ENCODE measurements at places on chromosomes 7 and 10.

GRCh38 chr10:77603534-77603927, 34.1 kb downstream of the KCNMA1 start:
- peak; percentile 12 for DNase-seq

- peak; percentile 11 for DNase-seq
Observed at GRCh38 chr10:59281861-59282260, 80.5 kb downstream of the FAM13C start.

DNA sequence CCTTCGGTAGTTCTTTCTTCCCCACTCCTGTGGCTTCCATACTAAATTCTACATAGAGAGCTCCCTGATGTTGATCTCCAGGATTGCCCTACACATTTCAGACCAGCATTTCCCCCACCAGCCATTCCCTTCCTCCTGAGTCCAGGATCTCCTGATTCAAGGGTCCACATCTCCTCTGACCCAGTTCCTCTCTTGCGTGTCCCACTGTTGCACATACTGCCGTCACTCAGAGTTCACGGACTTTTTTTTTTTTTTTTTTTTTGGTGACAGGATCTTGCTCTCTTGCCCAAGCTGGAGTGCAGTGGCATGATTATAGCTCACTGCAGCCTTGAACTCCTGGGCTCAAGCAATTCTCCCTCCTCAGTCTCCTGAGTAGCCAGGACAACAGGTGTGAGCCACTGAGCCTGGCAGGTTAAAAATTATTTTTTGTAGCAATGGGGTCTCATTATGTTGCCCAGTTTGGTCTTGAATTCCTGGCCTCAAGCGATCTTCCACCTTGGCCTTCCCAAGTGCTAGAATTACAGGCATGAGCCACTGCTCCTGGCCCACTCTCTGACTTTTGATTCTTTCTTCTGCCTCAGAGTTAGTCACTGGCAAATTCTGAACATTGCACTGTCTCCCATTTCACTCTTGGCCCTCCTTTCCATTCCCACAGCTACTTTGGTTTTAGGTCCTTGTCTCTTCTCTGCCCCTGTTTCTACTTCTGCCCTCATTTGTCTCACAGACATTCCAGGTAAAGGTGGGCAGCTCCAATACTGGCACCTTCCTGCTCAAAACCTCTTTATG, 29.6 kb upstream of the ZRANB1 start:
- no peak for DNase-seq

DNA sequence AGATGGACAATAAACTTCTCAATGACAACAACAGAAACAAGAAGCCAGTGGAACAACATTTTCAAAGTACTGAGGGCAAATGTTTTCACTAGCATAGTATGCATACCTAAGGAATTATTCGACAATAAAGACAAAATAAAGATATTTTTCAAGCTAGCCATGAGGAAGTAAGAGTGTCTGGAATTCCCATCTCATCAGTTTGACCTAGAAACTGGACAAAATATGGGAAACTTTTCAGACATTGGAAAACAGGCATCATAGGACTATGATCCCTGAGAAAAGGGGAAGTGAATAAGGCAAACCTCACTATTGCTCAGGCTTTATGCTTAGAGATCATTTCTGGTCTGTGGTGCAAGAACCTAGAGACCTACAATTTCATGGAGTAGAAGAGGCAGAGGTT, 86.3 kb downstream of the OAT start:
- DNase-seq, result no peak
